ENCODE measurements at places on chromosomes 12 and 14. TPM values are rescaled to one million over a fixed set of nuclear protein-coding genes. Genes with fewer than 3 reads are reported as not detected.

GRCh38 chr12:16573398-16574077 lies 32.4 kb downstream of the LMO3 start:
- no peak for DNase-seq

- DNase-seq: no peak
These were observed 26.0 kb upstream of the TESC start for GRCh38 chr12:117125272-117125613.

DNA sequence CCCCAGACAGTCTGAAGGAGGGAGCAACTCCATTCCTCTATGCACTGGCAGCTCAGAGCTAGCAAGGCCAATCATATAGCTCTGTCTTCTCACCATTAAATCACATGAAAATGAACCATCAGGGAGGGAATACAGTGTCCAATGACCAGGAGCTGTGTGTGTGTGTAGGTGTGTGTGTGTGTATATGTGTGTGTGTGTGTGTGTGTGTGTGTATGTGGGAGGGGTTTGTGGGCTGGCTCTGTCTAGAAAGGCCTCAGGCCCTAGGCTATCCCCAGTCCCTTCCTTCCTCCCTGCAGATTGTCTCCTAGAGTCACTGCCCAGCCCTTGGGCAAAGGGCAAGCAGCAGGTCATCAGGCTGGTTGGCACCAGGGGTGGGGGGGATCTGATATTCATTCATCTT lies 5.7 kb upstream of the SUSD6 start:
- DNase-seq: no peak

DNA sequence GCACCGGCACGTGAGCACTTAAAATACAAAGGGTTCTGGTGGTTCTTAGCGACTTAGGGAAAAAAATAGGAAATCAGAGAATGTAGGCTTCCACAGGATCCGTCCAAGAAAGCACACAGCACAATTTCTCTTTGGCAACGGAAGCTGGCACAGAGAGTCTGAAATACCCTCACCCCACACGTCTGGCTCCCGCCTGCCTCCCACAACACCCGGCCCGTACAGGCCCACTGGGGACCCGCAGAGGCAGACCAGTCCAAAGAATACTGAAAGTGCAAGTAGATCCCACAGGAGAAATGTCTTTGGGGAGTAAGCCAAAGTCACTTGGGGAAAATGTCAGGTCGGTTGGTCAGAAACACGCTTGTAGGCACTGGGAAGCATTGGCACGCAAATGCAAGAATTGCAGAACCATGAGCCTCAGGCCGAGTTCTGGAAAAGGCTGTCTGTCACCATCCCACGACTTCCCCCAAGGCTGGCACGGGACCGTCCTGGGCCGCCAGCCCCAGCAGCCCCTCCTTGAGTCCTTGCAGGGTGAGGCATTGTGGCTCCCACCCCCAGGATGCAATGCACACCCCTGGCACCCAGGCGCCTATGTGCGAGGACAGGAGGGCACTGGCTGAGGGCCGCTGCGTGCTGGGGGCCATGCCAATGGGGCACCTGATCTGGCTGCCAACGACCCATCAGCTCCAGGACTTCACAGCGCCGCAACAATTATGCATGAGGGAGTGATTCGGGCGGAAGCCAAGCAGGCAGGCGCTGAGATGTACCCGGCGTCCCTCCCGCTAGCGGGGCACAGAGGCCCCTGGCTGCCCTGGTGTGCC lies 29.7 kb downstream of the CHGA start:
- no peak for DNase-seq

DNA sequence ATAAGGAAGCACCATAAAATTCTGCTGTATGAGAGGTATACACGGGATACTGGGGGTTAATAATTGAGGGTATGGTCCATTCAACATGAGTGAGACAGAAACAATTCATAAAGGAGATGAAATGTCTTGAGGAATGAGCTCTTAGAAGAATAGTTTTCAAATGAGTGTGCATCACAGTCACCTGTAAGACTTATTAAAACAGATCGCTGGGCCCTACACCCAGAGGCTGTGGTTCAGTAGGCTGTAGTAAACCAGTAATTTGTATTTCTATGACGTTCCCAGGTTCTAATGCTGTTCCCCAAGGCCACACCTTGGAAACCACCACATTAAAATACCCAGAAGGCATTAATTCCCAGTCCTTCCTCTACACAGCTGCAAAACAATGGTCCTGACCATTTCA lies 49.6 kb downstream of the CAND1 start:
- DNase-seq: no peak

GRCh38 chr12:25755136-25755970 lies 202.3 kb upstream of the LMNTD1 start:
- no peak for DNase-seq

DNA sequence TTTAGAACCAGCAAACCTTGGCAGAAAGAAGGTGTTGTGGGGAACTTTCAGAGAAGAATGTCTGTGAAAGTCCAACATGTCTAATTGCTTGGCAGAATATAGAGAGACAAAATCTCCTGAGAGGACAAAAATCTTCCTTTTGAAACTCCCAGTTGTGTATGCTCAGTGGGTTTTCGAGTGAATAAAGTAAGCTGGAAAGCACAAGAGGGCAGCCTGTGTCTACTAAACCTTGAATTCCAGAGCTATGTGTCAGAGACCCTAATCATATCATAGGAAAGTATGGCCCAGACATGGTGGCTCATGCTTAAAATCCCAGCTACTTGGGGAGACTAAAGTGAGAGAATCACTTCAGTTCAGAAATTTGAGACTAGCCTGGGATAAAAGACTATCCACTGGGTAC lies 661.2 kb downstream of the SLC16A7 start:
- peak; percentile 82 for DNase-seq

DNA sequence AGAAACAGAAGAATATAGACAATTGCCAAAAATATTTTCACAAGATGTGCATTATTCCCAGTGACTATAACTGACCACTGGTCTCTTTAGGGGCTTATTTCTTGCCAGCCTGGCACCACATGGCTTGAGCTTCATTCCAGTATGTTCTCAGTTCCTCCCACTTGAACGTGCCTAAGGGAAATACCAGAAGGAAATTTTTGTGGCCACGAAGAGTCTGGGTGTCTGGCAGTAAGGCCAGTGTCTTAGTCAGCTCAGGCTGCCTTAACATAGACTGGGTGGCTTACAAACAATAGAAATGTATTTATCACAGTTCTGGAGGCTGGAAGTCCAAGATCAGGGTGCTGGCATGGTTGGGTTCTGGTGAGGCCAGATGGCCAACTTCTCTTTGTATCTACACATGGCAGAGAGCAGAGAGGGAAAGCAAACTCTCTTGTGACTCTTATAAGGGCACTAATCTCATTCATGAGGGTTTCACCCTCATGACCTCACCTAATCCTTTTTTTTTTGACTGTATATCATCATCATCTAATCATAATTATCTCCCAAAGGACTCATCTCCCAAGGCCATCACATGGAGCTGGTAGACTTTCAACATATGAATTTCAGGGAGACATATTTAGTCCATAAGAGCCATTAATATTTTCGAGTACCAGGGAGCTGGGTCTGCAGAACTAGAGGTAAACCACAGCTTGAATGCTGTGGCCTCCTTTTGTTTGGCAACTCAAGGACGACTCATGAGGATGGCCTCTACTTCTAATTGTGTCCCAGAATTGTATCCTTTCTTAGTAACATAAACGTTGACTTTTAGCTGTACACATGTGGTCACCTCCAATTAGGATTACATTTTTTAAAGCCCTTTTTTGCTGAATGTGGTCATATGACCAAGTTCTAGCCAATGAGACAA lies 5.1 kb upstream of the SMOC1 start:
- DNase-seq: no peak

- no peak for DNase-seq
These were observed 20.7 kb downstream of the KIF26A start for GRCh38 chr14:104158827-104159798.

The KIF26A gene
- 9.5 TPM for total RNA-seq

The CCDC197 gene
- not detected for total RNA-seq

The PLA2G1B gene
- total RNA-seq: not detected

The ARHGAP9 gene
- not detected for total RNA-seq

The RBMS2 gene
- total RNA-seq: 103 TPM

The SDR9C7 gene
- not detected for total RNA-seq

The RILPL2 gene
- total RNA-seq: 7.2 TPM

The LBHD2 gene
- total RNA-seq: not detected

The COPZ1 gene
- total RNA-seq: 137 TPM

The ANO2 gene
- total RNA-seq: 51.6 TPM

The GLT8D2 gene
- total RNA-seq: 1.5 TPM

The ERBB3 gene
- not detected for total RNA-seq

All from endothelial cell of umbilical vein (primary cell).